Activated CD8-positive, alpha-beta memory T cell treated with anti-CD3 and anti-CD28 coated beads for 1 hour (primary cell): ENCODE measurements at places on chromosomes 5 and 9.

DNA sequence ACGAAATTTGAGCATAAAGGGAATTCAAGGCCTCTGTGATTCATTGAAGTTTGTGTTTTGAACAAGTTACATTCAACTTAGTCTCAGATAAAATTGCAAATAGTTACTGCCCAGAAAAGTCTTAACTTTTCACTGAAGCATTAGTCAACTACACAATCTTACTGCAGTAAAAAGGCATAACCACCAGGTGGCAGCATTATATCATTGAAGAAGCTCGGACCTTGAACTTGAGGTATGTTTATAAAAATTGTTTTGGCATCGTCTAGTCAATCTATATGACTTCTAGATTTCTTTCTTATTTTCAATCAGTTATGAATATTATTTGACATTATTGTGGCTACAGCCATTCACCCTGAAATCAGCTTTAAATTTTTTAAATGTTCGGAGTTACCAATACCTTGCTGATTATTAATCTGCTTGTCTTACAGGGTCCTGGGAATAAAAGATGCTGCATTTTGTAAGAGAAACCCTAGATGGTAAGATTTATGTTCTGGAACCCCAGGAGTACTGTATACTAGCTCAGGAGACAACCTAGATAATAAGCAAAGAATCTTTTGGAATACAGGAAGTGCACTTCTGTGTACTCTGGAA is 83.9 kb upstream of the GRAMD2B start:
- no peak for DNase-seq

DNA sequence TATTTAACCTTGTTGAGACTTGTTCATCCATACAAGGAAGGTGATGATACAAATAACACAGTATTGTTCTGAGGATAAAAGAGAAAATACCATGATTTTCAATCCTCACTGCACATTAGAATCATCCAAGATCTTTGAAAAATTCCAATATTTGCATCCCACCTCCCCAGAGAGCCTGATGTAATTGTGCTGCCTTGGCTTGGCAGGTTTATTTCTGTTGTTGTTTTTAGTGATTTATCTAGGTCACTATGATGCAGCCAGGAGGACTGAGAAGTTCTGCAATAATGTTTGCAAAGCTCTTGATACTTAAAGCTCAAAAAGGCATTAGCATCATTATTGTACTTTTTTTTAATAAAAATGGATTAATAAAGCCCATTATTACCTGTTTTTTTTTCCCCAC is 67.0 kb upstream of the NMUR2 start:
- DNase-seq, result no peak

GRCh38 chr9:124008694-124009530 is 2.7 kb upstream of the LHX2 start:
- DNase-seq, result no peak

- DNase-seq, result no peak
Measured at GRCh38 chr5:74382123-74382855, 258.2 kb downstream of the ENC1 start.

DNA sequence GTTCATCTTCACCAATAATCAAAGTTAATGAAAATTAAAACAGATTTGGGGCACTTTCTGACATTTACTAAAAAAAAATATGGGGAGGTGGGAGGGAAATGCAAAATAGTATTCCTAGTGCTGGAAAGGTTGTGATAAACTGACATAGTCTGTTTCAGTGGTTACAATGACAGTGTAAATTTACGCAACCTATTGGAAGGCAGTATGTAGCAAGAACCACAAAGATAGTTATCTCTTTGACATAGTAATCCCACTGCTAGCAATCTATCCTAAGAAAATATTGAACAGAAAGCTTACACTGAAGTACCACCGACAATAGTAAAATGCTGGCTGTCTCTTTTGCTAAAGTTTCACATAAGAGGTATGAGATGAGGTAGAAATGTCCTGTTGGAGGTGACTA is 15.1 kb upstream of the EPB41L4B start:
- no peak for DNase-seq

GRCh38 chr5:68918306-68918705 is 175.5 kb upstream of the SLC30A5 start:
- DNase-seq, result no peak

- DNase-seq, result no peak
Measured at GRCh38 chr9:37424686-37425297, 2.3 kb downstream of the GRHPR start.

DNA sequence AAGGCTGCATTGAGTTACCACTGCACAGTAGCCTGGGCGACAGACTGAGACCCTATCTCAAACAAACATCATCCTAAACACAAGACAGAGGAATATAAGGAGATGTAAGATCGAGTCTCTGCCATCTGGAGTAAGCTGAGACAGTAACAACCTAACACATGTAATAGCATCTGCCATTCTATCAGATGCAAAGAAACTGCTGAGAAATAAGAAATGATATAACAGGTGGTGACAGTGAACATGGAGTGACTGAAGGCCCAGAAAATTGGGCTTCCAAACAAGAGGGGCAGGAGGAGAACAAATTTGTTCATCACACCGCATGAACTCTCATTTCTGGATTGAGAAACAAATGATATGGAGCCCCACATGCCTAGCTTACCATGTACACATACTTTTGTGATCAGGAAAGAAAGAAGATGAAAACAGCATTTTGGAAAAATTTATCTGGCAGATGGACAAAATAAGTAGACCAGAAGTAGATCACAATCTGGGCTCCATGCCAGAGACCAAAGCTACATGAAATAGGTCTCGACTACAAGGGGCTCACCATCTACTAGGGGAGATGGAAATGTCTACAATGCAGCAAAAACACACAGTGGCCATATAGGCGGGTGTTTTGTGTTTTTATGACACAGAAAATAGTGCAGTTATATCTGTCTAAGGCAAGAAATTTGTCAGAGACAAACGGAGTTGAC is 45.5 kb downstream of the ECPAS start:
- DNase-seq, result no peak

DNA sequence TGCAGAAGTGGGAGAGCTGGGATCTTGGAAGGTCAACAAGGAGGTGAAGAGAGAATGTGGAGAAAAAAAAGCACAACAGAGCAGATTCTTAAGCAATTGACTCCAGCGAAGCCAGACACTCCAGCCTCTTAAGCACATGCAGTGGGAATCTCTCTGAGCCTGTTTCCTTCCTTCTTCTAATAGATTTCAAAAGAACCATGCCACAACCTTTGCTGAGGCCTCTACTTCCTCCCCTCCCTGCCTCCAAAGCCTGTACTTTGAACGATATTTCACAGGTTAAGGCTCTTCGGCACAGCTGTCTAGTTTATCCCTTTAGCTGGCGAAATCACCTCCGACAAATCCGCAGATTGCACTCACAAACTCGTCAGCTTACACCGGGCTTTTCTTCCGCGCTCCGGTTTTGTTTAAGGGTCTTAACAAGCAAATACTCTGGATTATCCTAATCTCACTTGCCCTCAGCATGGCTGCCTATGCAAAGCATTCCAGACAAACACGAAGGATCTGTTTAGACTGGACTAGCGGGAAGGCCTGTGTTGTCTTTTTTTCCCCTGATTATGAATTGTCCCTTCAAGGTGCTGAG is 211.6 kb upstream of the PANK3 start:
- no peak for DNase-seq

- DNase-seq, result no peak
Measured at GRCh38 chr9:13550519-13550918, 271.0 kb upstream of the MPDZ start.

DNA sequence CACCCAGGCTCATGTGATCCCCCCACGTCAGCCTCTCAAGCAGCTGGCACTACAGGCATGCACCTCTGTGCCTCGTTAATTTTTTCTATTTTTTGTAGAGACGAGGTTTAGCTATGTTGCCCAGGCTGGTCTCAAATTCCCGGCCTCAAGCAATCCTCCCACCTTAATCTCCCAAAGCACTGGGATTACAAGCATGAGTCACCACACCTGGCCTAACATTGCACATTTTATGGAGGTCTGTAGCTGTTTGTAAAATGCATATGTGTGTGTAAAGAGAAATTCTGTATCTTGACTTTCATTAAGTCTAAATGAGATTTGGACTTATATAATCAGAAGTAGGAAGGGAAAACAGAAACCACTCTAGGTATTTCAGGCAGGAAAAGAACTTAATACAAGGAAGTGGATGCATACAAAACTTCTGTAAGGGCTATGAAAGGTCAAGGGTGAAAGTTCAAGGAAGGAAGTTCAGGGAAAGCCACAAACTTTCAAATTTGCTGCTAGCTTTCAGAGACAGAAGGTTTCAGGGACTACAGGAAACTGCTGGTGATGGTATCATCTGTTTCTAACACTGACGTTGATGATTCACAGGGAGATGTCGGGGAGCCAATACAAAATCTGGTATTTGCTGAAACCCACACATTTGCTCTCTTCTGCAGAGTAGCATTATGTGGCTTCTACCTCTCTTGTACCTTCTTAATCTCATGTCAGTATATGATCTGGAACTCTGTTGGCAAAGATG is 209.4 kb downstream of the PIK3R1 start:
- DNase-seq, result no peak

DNA sequence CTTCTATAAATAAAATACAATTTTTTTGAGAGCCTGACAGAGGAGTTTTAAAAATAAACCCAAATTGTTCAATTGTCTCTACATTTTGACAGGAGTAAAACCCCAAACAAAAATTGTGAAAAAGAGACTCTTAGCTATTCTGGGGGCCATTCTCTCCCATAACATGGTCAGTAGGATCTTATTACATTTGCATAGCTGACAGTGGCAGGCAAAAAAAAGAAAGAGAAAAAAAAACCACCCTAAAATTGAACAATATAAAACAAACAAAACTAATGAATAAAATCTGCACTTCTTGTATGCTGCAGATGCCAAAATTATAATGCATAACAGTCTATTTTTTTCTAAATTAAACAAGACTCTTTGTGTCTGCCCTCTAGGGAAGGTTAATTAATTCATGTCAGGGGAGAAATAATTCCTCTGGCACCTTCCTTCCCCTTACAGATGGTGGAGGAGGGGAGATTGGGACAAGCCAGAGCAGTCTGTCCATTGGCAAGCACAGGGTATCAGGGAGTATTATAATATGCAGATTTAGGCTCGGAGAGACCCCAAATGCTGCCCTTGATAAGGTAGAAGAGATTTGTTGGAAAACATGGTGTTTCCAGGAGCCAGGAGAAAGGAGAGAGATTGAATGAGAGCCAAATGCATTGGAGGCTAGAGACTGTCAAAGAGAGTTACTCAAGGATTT is 79.7 kb upstream of the CDH6 start:
- DNase-seq, result no peak

DNA sequence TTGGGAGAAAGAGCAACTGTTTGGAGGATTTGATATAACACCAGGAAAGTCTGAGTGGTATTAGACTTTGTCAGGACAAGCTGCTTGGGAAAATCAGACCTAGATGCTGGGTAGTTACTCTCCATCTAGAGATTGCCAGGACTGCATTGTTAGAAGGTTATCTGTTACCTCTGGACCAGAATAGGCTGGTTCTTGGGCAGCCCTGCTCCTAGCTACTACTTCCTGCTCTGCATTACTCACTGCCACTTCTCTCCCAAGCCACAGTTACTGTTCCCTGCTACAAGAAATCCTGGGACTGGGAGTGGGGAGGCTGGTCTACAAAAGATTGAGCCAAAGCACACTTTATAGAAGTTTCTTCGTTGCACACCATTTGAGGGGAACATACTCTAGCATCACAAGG is 95.5 kb upstream of the KCNN2 start:
- no peak for DNase-seq

- peak; percentile 16 for DNase-seq
Measured at GRCh38 chr9:132409828-132410528, at the start of gene CFAP77. Gene CFAP77 (plus strand): TSS chr9:132410211. CDS start chr9:132410272, 61 bp downstream.

- peak; percentile 62 for DNase-seq
Measured at GRCh38 chr5:132500931-132501628, 10.5 kb upstream of the IRF1 start.

- DNase-seq, result no peak
Measured at GRCh38 chr5:43358726-43359125, 45.5 kb upstream of the HMGCS1 start.

- no peak for DNase-seq
Measured at GRCh38 chr9:92635760-92636159, 34.2 kb downstream of the IPPK start.

GRCh38 chr9:97367729-97368128 is 44.2 kb upstream of the TDRD7 start:
- no peak for DNase-seq

DNA sequence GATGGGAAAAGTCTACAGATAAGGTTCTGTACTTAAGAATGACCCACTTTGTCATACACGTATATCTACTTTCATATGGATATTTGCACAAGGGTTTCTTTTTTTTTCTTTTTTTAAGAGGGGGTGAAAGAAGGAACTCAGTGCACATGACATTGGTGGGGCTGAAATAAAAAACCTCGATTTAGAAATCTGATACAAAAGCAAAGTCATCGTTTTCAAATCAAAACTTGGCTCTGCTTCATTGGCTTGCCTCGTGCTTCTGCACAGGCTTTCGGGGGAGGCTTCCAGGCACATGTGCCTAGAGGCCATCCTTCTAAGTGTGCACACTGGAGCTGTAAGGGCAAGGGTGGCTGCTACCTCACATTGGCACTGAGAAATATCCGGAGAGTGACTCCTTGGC is 31.1 kb downstream of the PTTG1 start:
- no peak for DNase-seq

DNA sequence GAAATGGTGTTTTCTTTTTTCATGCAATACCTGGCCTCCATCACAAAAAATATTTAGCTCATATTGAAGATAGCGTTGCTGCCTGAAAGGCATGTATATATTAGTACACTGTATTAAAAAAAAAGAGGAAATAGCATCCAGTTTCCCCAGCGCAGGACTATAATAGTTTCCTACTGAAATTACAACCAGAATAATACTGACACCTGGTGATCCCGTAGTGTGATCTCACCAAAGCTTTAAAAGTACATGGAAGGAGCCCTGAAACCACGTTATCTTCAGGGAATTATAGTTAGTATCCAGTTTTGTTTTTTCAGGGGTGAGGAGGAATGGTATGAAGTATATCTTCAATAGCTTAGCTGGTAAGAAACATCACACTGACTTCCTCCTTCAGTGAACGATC is 264.9 kb downstream of the CD180 start:
- DNase-seq, result no peak

- DNase-seq, result no peak
Measured at GRCh38 chr9:111949919-111950318, 53.3 kb downstream of the UGCG start.

- DNase-seq, result no peak
Measured at GRCh38 chr9:34499076-34499475, 23.7 kb downstream of the ENHO start.

GRCh38 chr5:143235423-143235822 is 168.1 kb downstream of the NR3C1 start:
- no peak for DNase-seq

DNA sequence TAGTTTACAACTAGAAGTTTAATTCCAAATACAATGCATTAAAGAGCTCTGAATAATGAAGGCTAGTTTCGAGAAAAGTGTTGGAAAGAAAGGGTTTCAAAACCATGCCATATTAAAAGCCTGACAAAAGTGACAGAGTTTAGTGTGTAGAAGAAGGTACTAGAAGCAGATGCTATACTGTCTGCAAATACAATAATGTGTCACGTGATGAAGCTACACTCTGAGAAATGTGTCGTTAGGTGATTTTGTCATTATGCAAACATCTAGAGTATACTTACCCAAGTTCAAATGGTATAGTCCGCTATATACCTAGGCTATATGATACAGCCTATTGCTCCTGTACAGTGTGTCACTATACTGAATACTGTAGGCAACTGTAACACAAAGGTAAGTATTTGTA is 494.1 kb downstream of the TLE1 start:
- DNase-seq, result no peak
